ENCODE measurements at places on chromosomes 5 and 9. TPM values are rescaled to one million over a fixed set of nuclear protein-coding genes. Genes with fewer than 3 reads are reported as not detected.

The CA9 gene
- 0.70 TPM for total RNA-seq

The MEIKIN gene
- total RNA-seq: not detected

The GFRA3 gene
- total RNA-seq: 0.93 TPM

The IL31RA gene
- total RNA-seq: not detected

The SVEP1 gene
- total RNA-seq: 18.5 TPM

The AJM1 gene
- 1.5 TPM for total RNA-seq

The BRINP1 gene
- total RNA-seq: 6.7 TPM

The SPACA9 gene
- total RNA-seq: 6.0 TPM

The BBLN gene
- total RNA-seq: 46.3 TPM

The C9orf152 gene
- 0.18 TPM for total RNA-seq

The ARID3C gene
- 0.12 TPM for total RNA-seq

The NAIP gene
- 28.1 TPM for total RNA-seq

The C9 gene
- not detected for total RNA-seq

The SLC1A3 gene
- 5.2 TPM for total RNA-seq

The NFIB gene
- 42.0 TPM for total RNA-seq

The MOB3B gene
- 13.3 TPM for total RNA-seq

The NUTM2G gene
- not detected for total RNA-seq

The SEPTIN8 gene
- 59.6 TPM for total RNA-seq

The PLEKHG4B gene
- total RNA-seq: 10.0 TPM

The DRD1 gene
- total RNA-seq: not detected

The SLC36A3 gene
- not detected for total RNA-seq

The DOCK2 gene
- 19.7 TPM for total RNA-seq

The SCAI gene
- 21.7 TPM for total RNA-seq

The POLK gene
- 28.3 TPM for total RNA-seq

The ZNF883 gene
- total RNA-seq: 6.5 TPM

The SCGB3A2 gene
- 0.93 TPM for total RNA-seq

The SPINK7 gene
- total RNA-seq: not detected

The KCNV2 gene
- not detected for total RNA-seq

The MSX2 gene
- 0.47 TPM for total RNA-seq

The PCDHA13 gene
- 0.88 TPM for total RNA-seq

The FOXD4L5 gene
- 0.06 TPM for total RNA-seq

The SHROOM1 gene
- total RNA-seq: 26.8 TPM

The GRAMD2B gene
- total RNA-seq: 22.5 TPM

The TBC1D13 gene
- 18.7 TPM for total RNA-seq

The SOX30 gene
- total RNA-seq: 0.06 TPM

The WNT8A gene
- total RNA-seq: 0.18 TPM

The GRIN1 gene
- total RNA-seq: 0.47 TPM

The PCDHB13 gene
- total RNA-seq: 7.9 TPM

The GPR21 gene
- 7.9 TPM for total RNA-seq

The PCDHGB3 gene
- 7.1 TPM for total RNA-seq

The OR2V1 gene
- not detected for total RNA-seq

The EFNA5 gene
- total RNA-seq: 21.0 TPM

The IZUMO3 gene
- not detected for total RNA-seq

The GZMA gene
- total RNA-seq: 1.8 TPM

The C9orf50 gene
- 0.70 TPM for total RNA-seq

The AK8 gene
- total RNA-seq: 1.9 TPM

The HAPLN1 gene
- total RNA-seq: 1.8 TPM
